Large intestine (tissue), 12 donors: ENCODE measurements at places on chromosomes 7 and 10.

DNA sequence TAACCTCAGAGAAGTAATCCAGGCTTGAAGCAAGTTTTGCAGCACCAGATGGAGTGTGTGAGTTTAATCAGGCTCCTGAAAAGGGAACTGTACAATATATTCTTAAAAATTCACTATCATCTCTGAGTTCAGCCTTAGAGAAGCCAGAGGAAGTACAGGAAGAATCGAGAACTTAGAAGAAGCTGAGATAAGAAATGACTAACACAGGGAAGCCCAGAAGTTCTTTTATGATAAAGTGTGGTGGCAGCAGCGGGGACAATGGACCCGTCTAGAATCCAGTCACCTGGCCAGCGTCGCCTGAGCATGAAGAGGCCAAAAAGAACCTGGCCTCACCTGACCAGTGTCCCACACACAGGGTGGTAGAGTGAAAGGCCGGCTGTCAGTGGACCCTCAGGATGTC is 161.0 kb downstream of the USP6NL start:
- no peaks in the 10 kb centered on the region for H3K4me1 ChIP-seq
- no peak overlapping the region for H3K4me3 ChIP-seq
- no peaks in the 10 kb centered on the region for H3K36me3 ChIP-seq
- peaks cover 15% of the 10 kb centered on the region for H3K27me3 ChIP-seq
- no peak overlapping the region for H3K27ac ChIP-seq

GRCh38 chr7:94243066-94243711 is 151.5 kb upstream of the COL1A2 start:
- DNase-seq, result no peak
- H3K4me3 ChIP-seq, result no peak overlapping the region
- H3K27me3 ChIP-seq, result no peaks in the 10 kb centered on the region
- H3K27ac ChIP-seq, result no peak overlapping the region
- no peaks in the 10 kb centered on the region for H3K36me3 ChIP-seq

GRCh38 chr7:69663911-69664832 is 65.9 kb downstream of the AUTS2 start:
- H3K27me3 ChIP-seq, result no peaks in the 10 kb centered on the region
- no peak overlapping the region for H3K27ac ChIP-seq
- no peak for DNase-seq
- H3K4me1 ChIP-seq, result no peaks in the 10 kb centered on the region
- H3K36me3 ChIP-seq, result no peaks in the 10 kb centered on the region

- no peak for DNase-seq
- no peak overlapping the region for H3K27ac ChIP-seq
- no peaks in the 10 kb centered on the region for H3K4me1 ChIP-seq
- no peaks in the 10 kb centered on the region for H3K27me3 ChIP-seq
- H3K36me3 ChIP-seq, result no peaks in the 10 kb centered on the region
Measured at GRCh38 chr10:71573562-71574518, 145.7 kb downstream of the C10orf105 start.

- H3K36me3 ChIP-seq, result no peaks in the 10 kb centered on the region
- H3K4me1 ChIP-seq, result no peaks in the 10 kb centered on the region
- DNase-seq, result no peak
- no peaks in the 10 kb centered on the region for H3K27me3 ChIP-seq
Measured at GRCh38 chr7:36994456-36995112, 270.3 kb upstream of the AOAH start.

- no peak for DNase-seq
- no peak overlapping the region for H3K4me3 ChIP-seq
- H3K36me3 ChIP-seq, result no peaks in the 10 kb centered on the region
- H3K4me1 ChIP-seq, result peaks cover 9% of the 10 kb centered on the region
- no peaks in the 10 kb centered on the region for H3K27me3 ChIP-seq
Measured at GRCh38 chr7:37394158-37394557, 54.5 kb downstream of the ELMO1 start.

DNA sequence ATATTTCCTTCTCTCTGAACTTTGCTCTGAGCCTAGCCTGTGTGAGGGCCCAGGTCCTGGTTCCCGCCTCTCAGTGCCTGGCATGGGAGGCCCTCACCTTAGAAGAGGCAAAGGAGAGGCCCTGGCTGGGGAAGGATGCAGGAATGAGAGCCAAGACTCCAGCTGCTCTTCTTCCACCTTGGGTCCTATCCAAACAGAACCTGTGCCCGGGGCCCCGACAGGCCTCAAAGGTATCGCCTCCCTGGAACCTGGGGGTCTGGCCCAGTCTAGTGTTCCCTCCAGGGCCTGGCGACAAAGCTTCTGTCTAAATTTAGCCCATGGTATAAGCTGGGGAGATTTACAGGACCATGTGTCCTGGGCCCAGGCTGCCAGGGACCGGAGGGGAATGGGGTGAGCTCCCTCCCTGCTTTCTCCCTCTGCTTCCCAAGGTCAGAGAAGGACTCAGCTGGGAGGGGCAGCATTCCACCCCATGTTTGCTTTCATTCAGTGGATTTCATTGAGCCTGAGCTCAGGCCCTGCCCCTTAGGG is 12.0 kb upstream of the CRHR2 start:
- peaks cover 23% of the 10 kb centered on the region for H3K4me1 ChIP-seq
- no peaks in the 10 kb centered on the region for H3K27me3 ChIP-seq
- DNase-seq, result peak; percentile 56
- no peak overlapping the region for H3K4me3 ChIP-seq
- peak overlapping the region; percentile 82 for H3K27ac ChIP-seq
- no peaks in the 10 kb centered on the region for H3K36me3 ChIP-seq

DNA sequence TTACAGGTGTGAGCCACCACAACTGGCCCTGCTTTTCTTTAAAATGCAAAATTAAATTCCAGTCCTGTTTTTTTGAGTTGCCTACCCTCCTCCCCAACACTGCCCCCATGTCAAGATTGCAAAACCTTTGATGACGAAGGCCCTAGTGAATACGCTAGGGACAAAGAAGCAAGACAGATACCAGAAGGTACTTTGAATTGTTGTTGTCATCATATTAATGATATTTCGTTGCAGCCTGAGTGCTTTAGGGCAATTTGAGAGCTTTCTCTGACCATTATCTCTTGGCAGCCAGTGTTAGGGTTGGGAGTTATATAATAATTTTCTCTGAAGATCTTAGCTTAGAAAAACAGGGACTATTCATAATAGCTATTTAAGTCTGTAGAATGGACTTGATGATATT is 7.1 kb downstream of the CCSER2 start:
- no peaks in the 10 kb centered on the region for H3K36me3 ChIP-seq
- H3K4me3 ChIP-seq, result no peak overlapping the region
- H3K27ac ChIP-seq, result no peak overlapping the region
- H3K27me3 ChIP-seq, result no peaks in the 10 kb centered on the region
- no peaks in the 10 kb centered on the region for H3K4me1 ChIP-seq
- DNase-seq, result no peak

- peaks cover 5% of the 10 kb centered on the region for H3K36me3 ChIP-seq
- H3K27ac ChIP-seq, result peak overlapping the region; percentile 98
- no peak overlapping the region for H3K4me3 ChIP-seq
- peaks cover 37% of the 10 kb centered on the region for H3K4me1 ChIP-seq
- no peak for DNase-seq
Measured at GRCh38 chr10:100182281-100182680, 3.5 kb downstream of the ERLIN1 start.

GRCh38 chr7:131745390-131746248 is 189.2 kb upstream of the PODXL start:
- no peaks in the 10 kb centered on the region for H3K36me3 ChIP-seq
- DNase-seq, result peak; percentile 4
- no peak overlapping the region for H3K27ac ChIP-seq
- no peak overlapping the region for H3K4me3 ChIP-seq
- no peaks in the 10 kb centered on the region for H3K4me1 ChIP-seq
- H3K27me3 ChIP-seq, result no peaks in the 10 kb centered on the region

GRCh38 chr7:151032936-151033863 is 5.0 kb downstream of the ABCB8 start:
- DNase-seq, result no peak
- H3K4me1 ChIP-seq, result peaks cover 4% of the 10 kb centered on the region
- H3K36me3 ChIP-seq, result peaks cover 48% of the 10 kb centered on the region
- no peaks in the 10 kb centered on the region for H3K27me3 ChIP-seq
- H3K4me3 ChIP-seq, result no peak overlapping the region

DNA sequence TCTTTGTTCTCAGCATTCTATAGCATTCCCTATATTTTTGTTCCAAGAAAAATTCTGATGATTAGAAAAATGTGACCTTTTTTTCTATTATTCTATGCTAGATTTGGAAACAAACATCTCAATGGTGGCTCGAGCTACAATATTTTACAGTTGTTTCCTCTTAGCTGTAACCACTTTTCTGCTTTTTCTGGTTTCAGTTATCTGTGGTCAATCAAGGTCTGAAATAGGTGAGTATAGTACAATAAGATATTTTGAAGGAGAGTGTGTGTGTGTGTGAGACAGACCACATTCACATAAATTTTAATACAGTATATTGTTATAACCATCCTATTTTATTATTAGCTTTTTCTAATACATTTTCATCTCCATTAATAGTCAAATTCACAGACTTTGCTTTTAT is 564.5 kb upstream of the GHITM start:
- no peak overlapping the region for H3K4me3 ChIP-seq
- H3K27me3 ChIP-seq, result no peaks in the 10 kb centered on the region
- no peak for DNase-seq
- H3K36me3 ChIP-seq, result no peaks in the 10 kb centered on the region
- H3K4me1 ChIP-seq, result no peaks in the 10 kb centered on the region
- H3K27ac ChIP-seq, result no peak overlapping the region

DNA sequence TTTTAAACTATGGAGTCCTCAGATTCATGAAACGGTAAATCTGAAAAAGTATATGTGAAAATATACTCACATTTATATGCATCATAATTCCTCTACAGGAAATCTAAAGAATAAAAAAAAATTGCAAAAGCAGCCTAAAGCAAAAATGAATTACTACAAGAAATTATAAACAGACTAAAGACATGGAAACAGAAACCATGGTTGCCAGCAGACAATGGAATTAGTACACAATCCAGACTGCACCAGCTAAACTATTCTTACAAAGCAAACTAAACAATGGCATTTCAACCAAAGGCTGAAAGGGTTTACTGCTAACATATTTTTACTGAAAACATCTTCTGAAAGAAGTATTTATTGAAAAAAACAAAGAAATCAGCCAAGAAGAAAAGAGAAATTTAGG is 51.6 kb downstream of the COL28A1 start:
- H3K27me3 ChIP-seq, result no peaks in the 10 kb centered on the region
- no peaks in the 10 kb centered on the region for H3K4me1 ChIP-seq
- H3K4me3 ChIP-seq, result no peak overlapping the region
- H3K27ac ChIP-seq, result no peak overlapping the region
- H3K36me3 ChIP-seq, result no peaks in the 10 kb centered on the region
- DNase-seq, result no peak

GRCh38 chr10:117886766-117887165 is 160.0 kb downstream of the RAB11FIP2 start:
- no peak overlapping the region for H3K4me3 ChIP-seq
- no peak overlapping the region for H3K27ac ChIP-seq
- DNase-seq, result no peak

DNA sequence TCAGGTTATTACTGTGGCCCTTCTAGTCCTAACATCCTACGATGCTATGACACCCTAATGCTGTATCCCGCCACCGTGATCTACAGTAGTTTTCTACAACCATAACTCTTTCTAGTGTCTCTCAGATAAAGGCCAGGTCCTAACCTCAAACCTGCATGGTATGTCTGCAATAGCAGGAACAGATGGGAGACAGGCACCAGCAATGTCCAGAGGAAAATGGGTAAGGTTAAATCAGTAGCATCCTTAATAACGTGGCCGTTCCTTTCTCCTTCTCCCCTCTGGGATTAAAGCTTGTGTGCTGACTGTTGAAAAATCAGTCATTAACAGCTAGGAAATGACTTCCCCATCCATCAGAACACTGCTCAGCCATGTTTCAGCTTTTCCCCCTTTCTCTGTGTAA is 321.9 kb upstream of the NPVF start:
- DNase-seq, result no peak
- no peak overlapping the region for H3K4me3 ChIP-seq

DNA sequence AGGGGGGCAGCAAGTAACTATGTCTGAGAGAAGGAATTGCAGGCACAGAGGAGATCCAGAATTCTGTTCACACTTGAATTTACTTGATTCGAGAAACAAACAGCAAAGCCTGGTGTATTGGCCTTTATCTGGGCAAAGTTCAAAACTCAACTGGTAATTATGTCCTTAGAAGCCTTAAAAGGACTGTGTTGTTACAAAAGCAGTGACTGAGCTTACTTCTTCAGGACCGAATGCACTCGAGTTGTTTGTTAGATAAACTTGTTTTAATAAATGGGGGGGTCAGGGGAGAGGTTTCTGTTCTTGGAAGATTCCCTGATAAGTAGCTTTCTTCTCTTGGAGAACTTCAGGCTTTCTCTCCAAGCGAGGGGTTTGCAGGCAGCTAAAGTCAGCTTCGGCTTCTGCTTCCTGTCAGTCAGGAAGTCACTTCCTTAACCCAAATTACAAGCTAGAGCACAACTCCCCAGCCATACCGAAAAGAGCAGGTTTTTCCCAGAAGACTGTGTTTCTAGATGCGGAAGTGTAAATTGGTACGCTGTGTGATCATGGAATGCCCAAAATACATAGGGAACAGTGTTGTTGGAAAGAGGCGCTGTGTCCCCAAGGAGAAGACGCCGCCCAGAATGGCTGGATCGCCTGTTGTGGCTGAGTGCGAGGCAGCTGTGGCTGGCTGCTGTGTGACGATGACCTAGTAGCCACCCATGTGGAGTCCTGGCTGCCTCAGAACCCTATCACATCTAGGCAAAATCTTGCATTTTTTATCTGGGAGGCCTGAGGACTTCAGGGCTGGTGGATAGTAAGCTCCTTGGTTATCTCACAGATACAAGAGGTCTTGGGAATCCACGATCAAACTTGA is 110.4 kb downstream of the TCF7L2 start:
- peaks cover 2% of the 10 kb centered on the region for H3K36me3 ChIP-seq
- peak overlapping the region; percentile 90 for H3K27ac ChIP-seq
- H3K4me1 ChIP-seq, result peaks cover 74% of the 10 kb centered on the region
- H3K27me3 ChIP-seq, result no peaks in the 10 kb centered on the region

DNA sequence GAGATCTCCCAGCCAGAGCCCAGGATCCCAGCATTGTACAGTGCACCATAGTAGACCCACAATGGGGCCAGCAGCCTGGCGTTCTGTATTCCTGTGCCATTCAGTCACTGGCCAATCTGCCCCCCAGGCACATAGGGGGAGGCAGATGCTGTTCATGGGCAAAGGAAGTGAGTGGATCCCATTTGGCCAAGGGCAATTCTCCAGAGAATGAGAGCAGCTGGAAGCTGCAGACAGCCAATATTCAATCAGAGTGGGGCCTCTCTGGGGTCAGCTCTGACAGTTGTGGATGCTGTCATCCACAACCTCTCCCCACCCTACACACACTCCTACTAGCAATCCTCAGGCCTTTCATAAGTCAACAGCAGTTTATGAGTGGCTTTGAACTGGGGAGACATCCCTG is 17.5 kb downstream of the STEAP1B start:
- no peak overlapping the region for H3K4me3 ChIP-seq
- no peak for DNase-seq
- no peaks in the 10 kb centered on the region for H3K36me3 ChIP-seq
